ENCODE measurements at places on chromosomes 13 and 19.

- DNase-seq = no peak
These were observed 23.2 kb downstream of the SUGP1 start for GRCh38 chr19:19296953-19297689.

GRCh38 chr13:96898212-96898611 is 96.1 kb downstream of the OXGR1 start:
- no peak for DNase-seq

GRCh38 chr13:39777527-39778061 is 122.1 kb downstream of the COG6 start:
- DNase-seq = no peak

DNA sequence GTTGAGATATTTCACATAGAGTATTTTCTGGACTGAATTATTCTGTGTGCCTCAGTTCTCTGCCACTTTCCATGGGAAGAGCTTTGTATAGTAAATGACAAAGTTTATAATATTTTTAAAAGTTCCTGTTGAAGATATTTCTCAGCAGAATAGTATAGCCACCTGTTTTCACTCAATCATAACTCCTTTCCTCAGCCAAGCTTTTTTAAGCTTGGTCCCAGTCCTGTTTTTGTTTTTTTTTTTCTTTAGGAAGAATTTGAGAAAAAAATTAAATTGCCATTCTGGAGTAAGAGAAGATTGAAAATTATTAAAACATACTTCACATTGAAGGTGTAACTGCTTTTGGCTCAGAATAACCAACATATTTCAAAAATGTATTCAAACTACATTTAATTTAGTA is 55.5 kb downstream of the ENOX1 start:
- DNase-seq = no peak

DNA sequence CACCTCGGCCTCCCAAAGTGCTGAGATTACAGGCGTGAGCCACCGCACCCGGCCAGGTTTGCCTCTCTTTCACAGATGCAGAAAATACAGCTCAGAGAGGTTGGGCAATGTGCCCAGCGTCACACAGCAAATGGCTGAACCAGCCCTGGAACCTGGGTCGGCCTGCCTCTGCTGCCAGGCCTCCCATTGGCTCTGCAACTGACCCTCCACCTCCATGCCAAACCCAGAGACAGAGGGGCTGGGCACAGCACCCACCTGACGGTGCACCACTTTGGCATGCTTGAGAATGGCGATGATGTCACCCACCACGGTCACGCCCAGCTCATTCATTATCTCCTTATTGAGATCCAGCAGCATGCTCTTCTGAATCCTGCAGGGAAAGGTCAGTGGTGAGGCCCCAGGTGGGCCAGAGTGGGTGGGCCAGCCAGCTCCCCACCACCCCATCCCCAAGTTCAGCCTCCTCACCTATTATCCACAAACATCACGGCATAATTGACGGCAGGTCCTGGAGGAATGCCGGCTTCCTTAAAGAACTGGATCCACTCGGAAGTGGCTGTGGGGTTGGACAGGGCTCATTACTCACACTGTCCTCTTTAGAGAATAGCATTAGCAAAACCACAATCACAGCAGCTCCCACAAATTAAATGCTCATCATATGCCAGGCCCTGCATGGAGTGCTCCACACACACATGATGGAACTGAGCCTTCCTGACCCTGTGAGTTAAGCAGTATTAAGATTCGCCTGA is 12.2 kb downstream of the C19orf47 start:
- DNase-seq = no peak

DNA sequence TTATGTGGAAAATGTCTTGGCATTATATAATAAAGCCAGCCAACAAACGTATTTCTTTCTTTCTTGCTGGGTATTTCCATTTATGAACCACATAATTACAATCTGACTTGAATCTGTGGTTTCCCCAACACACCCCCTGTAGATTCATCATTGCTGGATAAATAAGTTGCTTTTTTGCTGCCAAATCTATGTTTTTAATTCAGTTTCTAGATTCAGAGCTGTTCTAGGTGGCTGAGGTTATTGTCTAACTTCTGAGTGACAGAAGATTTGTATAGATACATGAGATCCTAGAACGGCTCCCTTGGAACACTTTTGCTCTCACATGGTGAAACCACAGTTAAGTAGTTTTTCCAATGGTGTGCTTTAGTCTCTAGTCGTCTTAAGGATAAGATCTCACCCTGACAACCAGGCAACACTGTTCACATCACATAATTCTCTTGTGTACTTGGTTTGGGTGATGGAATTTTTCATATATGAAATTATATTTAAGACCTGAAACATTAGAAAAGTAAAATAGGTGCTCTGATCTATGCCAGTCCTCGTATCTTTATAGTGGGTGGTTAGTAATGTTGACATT is 239.1 kb downstream of the KLF12 start:
- DNase-seq = no peak

- DNase-seq = no peak
These were observed 7.7 kb upstream of the MISP start for GRCh38 chr19:743168-743687.

DNA sequence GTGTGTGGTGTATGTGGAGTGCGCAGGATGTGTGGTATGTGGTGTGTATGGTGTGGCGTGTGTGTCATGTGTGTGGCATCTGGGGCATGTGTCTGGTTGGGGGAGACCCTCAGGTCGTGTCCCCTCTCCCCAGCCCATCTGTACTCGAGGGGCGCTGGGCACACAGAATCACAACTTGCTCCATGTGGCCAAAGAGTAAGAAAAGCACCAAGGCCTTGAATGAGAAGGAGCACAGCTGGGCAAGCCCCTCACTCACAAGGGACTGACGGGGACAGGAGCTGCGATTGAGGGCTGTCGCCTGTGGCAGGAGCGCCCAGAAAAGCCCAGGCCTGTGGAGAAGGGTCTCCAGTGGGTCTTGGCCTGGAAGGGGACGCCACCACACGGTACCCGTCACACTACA is 62.8 kb downstream of the PEPD start:
- no peak for DNase-seq

- no peak for DNase-seq
These were observed 102.0 kb downstream of the CACNA1A start for GRCh38 chr19:13404236-13404635.

- DNase-seq = peak; percentile 36
These were observed 17.2 kb downstream of the CRTC1 start for GRCh38 chr19:18700501-18701249.

- no peak for DNase-seq
These were observed 689.0 kb upstream of the SLITRK1 start for GRCh38 chr13:84571264-84571663.

DNA sequence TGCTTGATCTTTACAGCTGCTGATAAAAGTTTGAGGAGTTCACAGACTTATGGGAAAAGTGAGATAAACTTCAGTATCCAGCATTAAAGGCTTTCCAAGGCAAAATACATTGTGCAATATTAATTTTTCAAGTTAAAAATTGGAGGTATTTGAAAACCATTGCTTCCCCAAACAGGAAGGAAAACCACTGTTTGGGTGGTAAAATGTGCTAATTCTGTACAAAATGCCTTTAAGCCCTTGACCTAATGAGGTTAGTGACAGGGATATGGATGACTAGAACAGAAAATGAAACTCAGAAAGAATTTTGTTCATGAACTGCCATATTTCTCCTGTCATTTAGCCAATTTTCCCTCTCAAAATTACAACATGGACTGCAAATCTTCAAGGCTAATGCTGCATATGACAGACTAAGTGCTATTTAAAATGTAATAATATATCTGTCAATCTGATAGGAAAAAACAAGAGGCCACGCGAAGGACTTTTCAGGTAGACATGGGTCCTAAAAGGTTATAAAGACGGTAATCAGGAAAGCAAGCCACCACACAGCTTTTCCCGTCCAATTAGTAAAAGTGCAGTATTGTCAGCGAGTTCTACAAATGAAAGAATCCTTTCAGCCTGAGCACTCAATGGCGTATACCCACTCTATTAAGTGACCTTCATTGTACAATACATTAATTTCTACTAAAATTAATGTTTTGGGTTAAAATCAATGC is 212.8 kb downstream of the ENOX1 start:
- DNase-seq = no peak

- DNase-seq = no peak
These were observed 33.5 kb downstream of the ZNF844 start for GRCh38 chr19:12098040-12098439.

DNA sequence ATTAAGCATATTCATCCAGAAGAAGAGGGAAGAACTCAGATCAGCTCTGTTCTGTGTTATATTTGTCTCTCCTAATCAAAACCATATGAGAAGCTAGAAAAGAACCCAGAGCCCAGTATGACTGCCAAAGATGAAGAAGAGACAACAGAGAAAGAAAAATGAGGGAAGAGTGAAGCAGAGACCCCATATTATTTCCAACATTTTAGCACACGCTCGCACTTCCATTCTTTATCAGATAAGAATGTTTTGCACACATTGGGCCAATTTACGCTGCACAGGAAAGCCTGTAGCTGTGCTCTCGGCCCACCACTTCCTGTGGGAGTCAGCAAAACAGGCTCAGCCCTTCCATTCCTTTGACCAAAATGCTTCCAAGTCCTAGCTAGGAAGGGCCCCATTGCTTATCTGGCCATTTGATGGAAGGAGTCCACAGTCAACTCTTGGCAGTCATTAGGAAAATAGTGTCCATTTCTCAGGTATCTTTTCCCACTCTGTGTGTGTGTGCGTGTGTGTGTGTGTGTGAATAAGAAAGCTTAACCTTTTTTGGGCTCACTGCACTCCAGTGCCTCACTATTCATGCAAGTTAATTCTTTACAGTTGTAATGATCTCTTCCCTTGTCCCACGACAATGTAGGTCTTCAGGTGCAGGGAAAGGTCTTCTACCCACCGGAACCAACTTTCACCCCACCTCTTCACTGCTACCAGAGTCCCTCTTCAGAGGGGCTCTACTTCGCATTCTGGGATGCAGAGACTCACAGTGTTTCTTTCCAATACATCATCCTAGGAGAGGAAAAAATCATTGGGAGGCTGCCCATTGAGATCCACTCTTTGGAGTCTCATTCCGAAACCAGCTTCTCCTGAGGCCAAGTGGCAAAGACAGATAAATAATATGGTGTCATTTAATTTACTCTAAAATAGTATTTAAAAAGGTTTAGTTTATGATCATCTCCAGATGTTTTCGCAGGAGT is 237.5 kb downstream of the COG6 start:
- no peak for DNase-seq

DNA sequence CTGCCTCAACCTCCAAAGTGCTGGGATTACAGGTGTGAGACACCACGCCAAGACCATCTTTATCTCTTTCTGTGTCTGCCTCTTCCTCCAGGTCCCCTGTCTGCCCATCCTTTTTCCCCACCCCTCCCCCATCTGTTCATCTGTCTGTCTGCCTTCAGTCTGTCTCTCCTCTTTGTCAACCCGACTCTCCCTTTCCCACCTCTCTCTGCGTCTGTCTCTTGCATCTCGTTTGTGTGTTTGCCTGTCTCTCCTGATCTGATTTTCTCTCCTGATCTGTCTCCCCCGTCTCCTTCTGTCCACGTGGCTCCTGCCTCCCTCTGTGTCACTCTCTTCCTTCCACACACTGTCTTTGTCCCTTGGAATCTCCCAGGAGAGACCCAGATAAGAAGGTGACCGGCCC is 10.0 kb downstream of the VASP start:
- no peak for DNase-seq

- DNase-seq = no peak
These were observed 95.9 kb downstream of the RFC3 start for GRCh38 chr13:33913829-33914228.

DNA sequence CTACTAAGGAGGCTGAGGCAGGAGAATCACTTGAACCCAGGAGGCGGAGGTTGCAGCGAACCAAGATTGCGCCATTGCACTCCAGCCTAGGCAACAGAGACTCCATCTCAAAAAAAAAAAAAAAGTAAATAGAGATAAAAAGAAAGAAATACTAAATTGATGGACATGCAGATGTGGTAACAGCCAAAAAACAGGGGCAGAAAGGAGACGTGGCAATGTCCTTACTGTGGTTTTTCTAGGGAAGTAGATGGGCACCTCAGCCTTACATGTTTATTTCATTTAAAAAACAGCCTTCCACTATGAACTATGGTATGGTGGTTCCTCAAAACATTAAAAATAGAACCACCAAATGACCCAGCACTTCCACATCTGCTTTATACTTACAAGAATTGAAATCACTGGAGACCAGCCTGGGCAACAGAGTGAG is 6.5 kb upstream of the EIF3G start:
- DNase-seq = no peak

DNA sequence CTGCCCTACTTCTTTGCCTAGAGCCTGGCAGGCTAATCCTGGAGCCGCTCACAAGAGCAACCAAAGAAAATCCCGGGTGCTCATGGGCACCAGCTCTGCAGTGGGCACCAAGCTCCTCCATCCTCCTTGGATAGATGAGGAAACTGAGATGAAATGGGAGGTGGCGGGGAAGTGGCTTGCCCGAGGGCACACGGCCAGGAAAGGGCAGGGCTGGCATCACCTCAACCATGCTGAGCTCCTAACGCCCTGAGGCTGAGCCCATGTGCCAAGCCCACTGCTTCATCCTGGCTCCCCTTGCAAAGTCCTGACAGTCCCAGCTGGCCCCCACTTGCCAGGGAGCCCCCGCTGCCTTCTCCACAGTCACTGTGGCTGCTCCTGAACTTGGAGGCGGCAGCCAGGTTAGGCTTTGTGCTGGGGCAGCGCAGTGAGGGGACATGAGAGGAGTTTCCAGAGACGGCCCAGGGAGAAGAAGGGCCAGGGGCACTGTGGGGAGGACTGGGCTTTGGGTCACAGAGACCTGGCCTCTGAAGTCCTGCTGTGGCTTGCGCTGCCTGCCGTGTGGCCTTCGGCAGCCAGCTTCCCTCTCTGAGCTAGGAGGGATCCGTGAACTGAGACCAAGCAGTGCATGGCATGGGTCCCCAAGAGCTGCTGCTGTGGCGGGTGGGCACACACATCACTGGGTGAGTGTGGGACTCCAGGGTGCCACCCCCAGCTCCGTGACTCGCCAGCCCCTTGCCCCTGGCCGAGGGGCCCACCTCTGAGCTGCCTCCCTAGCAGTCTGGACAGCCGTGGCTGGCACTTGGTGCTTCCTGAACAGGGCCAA is 17.5 kb downstream of the TMED1 start:
- DNase-seq = no peak

DNA sequence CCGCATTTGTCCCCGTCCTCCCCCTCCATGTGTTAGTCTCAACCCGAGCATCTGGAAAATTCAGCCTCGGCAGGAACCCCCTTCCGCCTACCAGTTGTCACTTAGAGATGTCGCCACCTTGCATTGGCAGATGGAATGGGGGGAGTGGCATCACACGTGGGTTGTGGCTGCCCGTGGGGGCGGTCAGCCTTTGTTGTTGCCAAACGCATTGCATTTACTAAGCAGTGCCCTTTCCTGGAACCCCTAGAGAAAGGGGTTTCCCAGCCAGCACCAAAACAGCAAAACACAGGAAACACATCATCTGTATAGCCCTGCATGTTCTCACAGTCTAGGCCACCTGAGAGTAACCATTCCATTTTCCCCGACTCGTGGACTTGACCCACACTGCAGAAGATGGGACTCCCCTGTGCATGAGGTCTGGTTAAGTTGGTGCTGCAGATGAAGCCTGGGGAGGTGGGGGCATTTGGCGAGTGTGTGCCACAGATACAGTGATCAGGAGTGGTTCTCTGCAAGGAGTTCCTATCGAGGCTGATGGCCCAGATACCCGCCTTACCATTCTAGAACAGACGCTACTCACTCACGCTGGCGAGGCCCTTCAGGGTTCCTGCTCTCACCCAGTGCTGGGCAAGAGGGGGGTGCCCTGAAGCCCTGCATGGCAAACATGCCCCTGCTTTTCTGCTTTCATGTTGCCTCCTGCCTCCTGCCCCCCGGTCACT is 38.3 kb downstream of the TMED1 start:
- peak; percentile 62 for DNase-seq

Measured in stimulated activated CD8-positive, alpha-beta memory T cell treated with anti-CD3 and anti-CD28 coated beads, Interleukin-4, amount 100 ng/mL, for 1 hour (primary cell).